Stimulated activated CD4-positive, alpha-beta T cell treated with anti-CD3 and anti-CD28 coated beads, Interleukin-15, amount 100 ng/mL, for 1 hour (primary cell): ENCODE measurements at places on chromosomes 6 and 20.

DNA sequence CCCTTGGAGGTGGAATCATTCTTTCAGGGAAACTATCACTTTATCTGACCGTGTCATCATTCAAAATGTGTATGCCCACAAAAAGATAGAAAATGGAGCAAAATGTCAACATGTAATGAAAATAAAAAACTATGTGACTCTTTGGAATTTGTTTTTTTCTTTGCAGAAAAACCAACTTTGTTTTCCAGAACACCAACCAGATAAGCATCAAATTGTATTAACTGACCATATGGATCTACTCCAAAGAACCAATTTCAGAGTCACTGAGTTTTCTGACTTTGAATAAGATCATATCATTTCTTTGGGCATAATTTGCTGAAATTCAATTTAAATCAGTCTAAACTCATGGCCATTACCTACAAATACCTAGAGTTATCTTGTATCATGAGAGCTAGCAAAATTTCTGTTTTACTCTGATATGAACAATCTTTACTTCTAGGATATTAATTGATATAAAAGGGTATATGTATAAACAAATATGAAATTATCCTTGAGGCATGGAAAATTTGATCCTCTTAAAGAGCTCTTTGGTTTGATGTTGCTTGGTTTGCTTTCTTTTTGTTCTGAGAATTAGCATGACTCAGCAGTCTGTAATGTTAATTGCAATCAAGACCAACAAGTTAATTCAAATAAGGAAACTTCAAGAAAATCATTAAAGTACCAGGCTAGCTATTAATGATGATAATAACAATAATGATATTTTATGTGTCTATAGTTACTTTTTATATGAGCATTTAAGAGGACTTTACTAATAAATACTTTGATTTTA, 444.4 kb upstream of the MARCKS start:
- DNase-seq, result no peak

- no peak for DNase-seq
These were observed 90.9 kb downstream of the FOXO3 start for GRCh38 chr6:108651340-108652227.

DNA sequence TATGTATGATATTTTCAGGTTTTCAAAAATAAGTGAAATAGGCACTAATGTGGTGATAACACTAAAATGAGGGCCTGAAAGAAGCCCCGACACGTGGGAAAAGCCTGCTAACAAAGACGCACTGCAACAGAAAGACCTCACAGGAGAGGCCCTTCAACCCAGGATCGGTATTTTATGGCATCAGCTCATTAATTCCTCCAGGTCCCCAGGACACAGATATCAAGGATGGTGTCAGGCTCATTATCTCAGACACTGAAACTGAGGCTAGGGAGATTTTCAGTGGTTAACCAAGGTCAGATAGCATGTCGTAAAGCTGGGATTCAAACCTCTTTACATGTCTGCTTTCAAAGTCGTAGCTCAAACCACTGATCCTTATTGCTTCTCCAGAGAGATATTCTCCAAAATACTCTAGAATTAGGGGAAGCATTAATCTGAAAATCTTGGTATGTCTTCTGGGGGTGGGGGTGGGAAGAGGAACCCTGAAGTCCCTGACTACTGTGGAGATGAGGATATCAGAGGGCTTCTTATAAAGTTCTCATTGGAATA, 64.1 kb downstream of the PPP1R3G start:
- no peak for DNase-seq

GRCh38 chr6:85389151-85389797, 60.6 kb upstream of the NT5E start:
- no peak for DNase-seq
